Stimulated activated CD4-positive, alpha-beta T cell treated with anti-CD3 and anti-CD28 coated beads, Interleukin-15, amount 100 ng/mL, for 48 hours (primary cell): ENCODE measurements at places on chromosomes 12 and 14.

GRCh38 chr12:89153341-89153740 lies 199.0 kb downstream of the DUSP6 start:
- DNase-seq = no peak

- DNase-seq = no peak
Observed at GRCh38 chr14:69716478-69717187, 50.3 kb upstream of the SRSF5 start.

GRCh38 chr12:54996205-54996604 lies 11.6 kb upstream of the TESPA1 start:
- no peak for DNase-seq

GRCh38 chr12:68367903-68368302 lies 35.7 kb upstream of the MDM1 start:
- no peak for DNase-seq

- no peak for DNase-seq
Observed at GRCh38 chr12:7612851-7613250, 52.9 kb downstream of the APOBEC1 start.

- no peak for DNase-seq
Observed at GRCh38 chr12:44930972-44931600, 55.0 kb upstream of the NELL2 start.

DNA sequence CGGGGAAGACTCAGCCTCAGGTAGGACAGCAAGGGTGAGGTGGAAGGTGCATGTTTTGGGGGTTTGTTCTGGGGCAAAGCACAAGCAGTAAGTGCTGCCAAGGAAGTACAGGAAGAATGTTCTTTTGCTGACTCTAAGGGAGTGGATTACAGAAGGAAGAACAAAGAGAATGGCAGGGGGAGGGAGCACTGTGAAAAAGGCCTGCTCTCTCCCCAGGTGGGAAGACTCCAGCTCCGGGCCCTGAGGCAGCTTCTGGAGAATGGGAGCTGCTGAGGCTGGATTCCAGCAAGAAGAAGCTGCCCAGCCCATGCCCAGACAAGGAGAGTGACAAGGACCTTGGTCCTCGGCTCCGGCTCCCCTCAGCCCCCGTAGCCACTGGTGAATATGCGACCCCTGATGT lies 7.0 kb upstream of the PFDN5 start:
- DNase-seq = no peak

- no peak for DNase-seq
Observed at GRCh38 chr12:40788276-40788675, 96.0 kb downstream of the CNTN1 start.

- DNase-seq = no peak
Observed at GRCh38 chr12:46234000-46234399, 34.8 kb downstream of the SLC38A1 start.

- DNase-seq = no peak
Observed at GRCh38 chr12:9667403-9668160, 1.9 kb upstream of the CLEC2D start.

DNA sequence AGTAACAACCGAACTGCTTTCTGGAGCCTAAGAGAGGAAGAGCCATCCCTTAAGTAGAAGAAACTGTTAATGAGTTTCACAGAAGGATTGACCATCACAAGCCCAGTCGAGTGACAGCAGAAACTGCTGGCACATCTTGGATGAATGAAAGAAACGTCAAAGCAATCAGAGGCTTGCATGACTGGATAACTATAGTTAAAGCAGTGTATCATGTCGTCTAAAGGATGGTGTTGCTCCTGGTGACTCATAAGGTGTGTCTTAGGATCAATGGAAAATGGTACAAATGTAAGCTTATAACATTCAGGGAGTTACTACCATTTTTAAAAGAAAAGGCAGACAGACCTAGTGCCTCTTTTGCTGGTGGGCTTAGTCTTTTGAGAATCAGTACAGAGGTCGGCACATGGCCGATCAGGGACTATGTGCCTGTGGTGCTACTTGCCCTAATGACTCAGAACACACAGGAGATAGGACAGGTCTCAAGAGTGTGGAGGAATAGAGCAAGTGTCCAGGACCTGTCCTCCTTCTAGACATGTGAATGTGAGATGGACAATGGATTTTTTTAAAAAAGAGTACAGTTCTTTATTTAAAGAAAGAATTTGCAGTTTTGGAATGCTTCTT lies 55.7 kb downstream of the TMX1 start:
- no peak for DNase-seq

GRCh38 chr14:81252278-81252677 lies 31.5 kb upstream of the GTF2A1 start:
- no peak for DNase-seq

DNA sequence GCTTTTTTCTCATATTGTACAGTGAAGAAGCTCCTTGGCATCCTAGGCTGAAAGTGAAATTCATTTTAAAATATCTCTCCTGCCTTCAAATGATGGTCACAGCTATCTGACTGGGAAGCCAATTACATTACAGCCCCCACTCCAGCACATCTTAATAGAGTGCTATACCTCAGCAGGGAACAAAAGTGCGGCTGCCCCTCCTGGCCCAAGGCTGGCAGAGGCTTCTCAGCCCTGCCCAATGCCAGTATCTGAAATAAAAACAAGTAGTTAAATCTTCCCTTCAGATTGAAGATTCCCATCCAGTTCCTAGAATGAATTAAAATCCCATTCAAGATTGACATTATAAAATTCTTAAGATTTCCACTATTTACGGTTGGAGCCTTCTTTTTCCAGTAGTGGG lies 54.9 kb upstream of the GNG2 start:
- DNase-seq = no peak

GRCh38 chr12:47244835-47245234 lies 165.1 kb upstream of the AMIGO2 start:
- no peak for DNase-seq

DNA sequence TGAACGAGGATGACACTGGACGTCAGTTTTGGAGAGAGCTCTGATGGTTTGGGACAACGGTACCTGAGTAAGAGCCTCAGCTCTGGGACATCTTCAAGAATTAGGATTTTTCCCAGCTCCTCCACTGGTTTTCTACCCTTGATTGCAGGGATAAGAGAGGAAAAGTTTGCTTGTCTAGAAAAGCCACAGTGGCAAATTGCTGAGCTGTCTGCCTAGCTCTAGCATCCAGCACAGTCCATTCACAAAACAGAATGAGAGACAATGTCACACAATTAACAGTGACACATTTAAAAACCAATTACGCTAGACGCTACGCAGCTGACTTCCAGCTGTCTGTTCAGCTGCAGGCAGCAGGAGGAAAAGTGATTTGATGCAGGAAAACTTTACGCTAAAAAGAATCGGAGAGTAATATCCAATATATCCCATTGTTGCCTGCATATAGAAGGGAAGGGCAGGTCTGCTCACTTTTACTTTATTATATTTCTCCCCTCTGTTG lies 168.1 kb upstream of the PRICKLE1 start:
- no peak for DNase-seq

GRCh38 chr12:25364529-25365339 lies 114.0 kb upstream of the KRAS start:
- DNase-seq = peak; percentile 30

GRCh38 chr14:102828151-102828550 lies 50.9 kb downstream of the TRAF3 start:
- DNase-seq = no peak

DNA sequence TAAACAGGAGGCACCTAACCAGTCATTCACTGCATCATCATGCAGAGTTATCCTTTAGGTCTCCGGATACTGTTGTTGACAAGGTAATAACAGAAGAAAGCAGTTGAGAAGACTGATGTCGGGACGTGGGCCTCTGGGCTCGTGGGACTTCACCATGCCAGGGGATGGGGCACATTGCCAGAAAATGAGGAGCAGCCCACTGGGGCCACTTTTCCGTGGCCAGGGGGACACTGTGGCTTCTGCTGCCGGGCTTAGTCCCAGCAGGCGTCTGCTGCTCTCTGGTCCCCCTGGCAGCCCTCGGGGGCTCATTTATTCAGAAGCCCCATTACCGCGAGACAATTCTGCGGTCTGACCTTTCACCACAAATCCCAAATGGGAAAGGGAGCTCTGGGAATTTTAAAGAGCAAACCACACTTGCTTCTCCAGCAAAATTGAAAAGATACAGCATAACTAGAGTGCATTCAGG lies 201.2 kb downstream of the DAD1 start:
- DNase-seq = no peak

- DNase-seq = no peak
Observed at GRCh38 chr14:104715416-104715815, 8.6 kb upstream of the ADSS1 start.
